Stimulated activated CD8-positive, alpha-beta memory T cell treated with anti-CD3 and anti-CD28 coated beads, Interleukin-7, amount 100 ng/mL, for 1 hour (primary cell): ENCODE measurements at places on chromosomes 1 and 21.

GRCh38 chr1:38587766-38588165 is 271.8 kb downstream of the RRAGC start:
- DNase-seq, result no peak

DNA sequence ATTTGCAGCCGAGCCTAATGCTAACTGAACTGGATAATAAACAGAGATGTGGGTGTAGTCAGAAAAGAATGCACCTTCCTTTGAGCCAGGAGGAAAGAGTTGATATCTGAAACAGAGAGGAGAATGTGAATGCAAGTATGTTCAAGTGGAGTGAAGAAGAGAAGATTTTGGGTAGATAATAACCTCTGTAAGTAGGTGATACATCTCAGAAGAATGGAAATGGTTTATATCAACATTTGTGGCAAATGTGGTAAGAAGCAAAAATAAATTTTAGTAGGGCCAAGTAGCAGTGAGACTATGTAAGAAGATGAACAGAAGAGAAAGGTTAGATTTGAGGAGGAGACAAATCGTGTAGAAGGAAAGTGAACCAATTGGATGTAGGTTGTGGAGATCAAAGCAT is 1.7 kb upstream of the DNTTIP2 start:
- no peak for DNase-seq

GRCh38 chr1:6352138-6352563 is 41.4 kb downstream of the ACOT7 start:
- DNase-seq, result no peak

GRCh38 chr1:7752512-7753417 is 18.3 kb upstream of the VAMP3 start:
- no peak for DNase-seq

DNA sequence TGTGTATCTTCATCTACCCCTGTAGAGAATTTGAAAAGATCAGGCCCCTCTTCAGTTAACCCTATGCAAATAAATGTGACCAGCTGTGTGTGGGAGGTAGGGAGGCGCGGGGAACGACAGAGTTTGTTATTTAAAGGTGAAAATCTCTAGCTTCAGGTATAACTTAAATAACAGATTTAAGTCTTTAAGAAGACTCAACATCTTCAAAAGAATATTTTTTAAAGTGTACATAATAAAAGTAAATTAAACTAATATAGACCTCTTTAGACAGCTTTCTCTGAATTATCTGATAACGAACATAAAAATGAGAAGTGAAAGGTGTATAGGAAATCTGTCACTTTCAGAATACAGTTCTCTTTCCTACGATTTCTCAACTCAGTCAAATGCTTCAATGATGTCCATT is 16.0 kb downstream of the ANGPTL3 start:
- DNase-seq, result no peak

DNA sequence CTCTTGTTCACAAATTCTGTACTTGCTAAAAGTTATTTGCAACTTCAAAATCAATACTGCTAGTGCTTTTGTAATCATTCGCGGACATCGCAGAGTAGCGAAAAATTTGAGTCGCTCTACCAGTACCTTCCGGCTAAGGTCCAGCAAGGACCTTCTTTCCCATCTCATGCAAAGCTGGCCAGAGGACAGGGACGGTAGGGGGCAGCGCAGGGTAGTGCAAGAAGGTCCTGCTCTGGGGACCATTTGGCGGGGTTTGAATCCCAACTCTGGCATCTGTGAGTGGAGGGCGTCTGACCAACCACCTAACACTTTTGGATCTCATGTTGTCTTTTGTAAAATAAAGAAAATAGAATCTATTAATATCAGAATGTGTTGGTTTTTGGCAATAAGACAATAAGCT is 258.3 kb downstream of the SPATA17 start:
- DNase-seq, result no peak

DNA sequence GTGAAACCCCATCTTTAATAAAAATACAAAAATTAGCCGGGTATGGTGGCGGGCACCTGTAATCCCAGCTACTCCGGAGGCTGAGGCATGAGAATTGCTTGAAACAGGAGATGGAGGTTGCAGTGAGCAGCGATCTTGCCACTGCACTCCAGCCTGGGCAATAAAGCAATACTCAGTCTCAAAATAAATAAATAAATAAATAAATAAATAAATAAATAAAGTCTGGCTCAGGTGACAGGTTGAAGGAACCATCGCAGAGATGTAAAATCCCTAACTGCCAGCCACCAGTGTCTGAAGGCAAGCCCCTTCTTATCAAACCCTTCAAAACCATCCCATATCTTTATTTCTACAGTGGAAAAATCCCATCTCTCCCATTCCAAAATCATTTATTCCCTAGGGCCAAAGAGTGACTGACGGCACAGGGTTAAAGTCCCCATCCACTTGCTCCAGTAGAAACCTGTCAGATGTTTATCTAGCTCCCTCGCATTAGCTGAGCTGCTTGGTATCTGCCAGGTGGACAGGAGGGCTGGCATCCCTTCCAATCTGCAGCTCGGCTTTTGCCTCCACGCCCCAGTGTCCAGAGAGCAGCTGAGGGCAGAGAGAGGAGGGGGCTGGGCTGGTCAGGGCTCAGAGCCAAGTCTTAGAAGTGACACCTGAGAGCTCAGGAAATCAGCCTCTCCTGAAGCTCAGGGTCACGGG is 5.0 kb downstream of the CSRP1 start:
- DNase-seq, result no peak

DNA sequence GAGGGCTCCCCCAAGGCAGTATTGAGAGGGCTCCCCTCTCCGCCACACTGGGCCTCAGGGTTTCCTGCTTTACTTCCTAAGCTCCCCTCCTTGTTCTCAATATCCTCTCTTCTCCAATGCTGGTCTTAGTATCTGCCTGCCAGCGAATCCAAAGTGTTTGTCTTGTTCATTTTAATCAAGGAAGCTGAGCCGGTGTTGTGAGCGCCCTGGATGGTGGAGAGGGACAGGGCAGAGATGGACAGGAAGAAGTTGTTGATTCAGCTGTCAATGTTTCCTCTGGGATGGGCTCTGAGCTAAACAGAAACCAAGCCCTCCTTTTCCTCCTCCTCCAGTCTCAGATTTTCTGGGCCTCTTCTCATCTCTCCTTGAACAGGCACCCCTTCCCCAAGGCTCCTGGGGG is 5.4 kb downstream of the OLFML3 start:
- no peak for DNase-seq

DNA sequence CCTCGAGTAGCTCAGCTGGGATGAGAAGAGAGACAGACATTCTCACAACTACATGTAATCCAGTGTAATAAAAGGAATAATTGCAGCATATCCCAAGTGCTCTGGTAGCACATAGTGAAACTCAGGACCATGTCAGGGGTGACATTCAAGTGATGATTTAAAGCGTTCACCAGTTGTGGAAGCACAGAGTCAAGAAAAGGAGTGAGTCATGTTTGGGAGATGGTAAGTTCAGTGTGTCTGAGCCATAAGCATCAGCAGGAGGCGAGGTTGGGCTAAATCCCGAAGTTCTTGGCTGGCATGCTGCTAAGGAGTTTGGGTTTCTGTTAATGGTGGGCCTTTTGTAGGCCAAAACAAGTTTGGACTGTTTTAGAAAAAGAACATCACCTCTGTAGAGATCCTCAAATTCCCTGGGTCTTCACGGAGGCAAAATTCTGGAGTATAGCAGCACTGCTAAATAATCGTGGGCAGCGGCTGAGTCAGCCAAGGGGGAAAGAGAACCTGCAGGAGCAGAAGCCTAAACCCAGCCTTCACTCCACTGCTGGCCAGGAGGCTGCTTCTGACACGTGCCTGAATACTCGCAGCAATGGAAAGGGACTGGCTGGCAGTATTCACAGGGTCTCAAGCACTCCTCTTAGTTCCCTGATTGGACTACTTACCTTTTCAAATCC is 7.2 kb upstream of the NHLH1 start:
- no peak for DNase-seq

GRCh38 chr1:169545472-169545871 is 40.8 kb downstream of the F5 start:
- no peak for DNase-seq

GRCh38 chr1:37073854-37074379 is 39.6 kb upstream of the GRIK3 start:
- no peak for DNase-seq

GRCh38 chr1:117612517-117613248 is 6.8 kb downstream of the TENT5C start:
- no peak for DNase-seq

DNA sequence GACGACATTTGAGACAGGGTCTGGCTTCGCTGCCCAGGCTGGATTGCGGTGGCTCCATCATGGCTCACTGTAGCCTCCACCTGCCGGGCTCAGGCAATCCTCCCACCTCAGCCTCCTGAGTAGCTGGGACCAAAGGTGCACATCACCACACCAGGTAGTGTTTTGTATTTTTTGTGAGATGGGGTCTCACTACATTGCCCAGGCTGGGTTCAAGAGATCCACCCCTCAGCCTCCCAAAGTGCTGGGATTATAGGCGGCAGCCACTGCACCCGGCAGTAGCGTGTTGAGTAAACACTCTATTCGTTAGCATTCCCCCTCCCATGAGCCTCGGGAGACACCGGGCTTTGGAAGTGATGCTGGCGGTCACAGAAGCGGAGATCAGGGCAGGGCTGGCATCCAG is 6.8 kb upstream of the C1QTNF12 start:
- DNase-seq, result no peak

DNA sequence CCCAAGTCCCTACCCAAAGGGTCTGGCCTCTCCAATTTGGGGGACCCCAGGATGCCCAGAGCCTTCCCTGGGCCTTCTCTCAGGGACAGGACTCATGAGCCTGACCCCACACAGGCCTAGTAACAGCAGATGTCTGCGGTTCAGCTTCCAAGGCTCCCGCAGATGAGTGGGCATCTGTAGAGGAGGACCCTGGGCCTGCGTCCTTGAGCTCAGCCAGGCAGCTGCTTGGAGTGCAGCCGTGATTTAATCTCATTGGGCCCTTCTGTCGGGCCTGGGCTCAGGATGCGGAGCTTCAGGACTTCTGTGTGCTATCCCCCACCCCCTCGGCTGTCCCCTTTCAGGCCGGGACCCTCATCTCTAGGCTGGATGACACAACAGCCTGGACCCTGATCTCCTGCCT is 35.4 kb downstream of the IGSF21 start:
- no peak for DNase-seq

DNA sequence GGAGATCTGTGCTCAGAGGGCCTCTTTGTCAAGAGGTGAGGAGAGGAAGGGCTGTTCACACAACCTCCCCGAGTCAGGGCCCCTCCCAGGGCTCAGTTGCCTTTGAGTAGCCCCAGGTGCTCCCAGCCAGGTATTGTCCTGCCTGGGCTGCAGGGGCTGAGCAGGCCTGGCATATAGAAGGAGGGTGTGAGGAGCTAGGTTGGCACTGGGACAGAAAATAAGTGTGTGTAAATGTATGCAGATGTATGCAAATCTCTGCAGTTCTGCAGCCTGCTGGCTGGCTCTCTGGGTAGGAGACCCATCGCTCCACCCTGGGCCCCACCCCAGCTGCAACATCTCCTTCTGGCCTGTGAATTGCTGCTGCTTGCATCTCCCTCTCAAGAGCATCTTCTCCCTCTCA is 52.4 kb downstream of the NAV1 start:
- no peak for DNase-seq

GRCh38 chr1:154969246-154969645 is 1.3 kb downstream of the SHC1 start:
- no peak for DNase-seq

DNA sequence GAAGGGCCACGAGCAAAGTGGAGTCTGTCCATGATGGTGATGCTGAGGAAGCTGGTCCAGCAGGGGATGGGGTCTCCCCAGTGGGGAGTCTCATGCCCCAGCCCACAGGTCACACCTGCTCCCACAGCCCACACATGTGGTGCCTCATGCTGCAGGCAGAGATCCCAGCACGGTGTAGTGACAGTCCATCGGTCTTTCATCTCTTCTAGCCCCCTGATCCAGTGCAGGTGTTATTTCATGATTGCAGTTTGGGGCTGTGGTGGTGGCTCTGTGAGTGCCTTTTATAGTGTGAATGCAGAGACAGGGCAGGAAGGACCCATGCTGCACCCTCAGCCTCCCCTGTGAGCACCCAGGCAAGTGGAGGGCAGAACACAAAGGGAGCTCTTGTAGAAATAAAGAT is 45.0 kb downstream of the UBASH3A start:
- DNase-seq, result no peak

DNA sequence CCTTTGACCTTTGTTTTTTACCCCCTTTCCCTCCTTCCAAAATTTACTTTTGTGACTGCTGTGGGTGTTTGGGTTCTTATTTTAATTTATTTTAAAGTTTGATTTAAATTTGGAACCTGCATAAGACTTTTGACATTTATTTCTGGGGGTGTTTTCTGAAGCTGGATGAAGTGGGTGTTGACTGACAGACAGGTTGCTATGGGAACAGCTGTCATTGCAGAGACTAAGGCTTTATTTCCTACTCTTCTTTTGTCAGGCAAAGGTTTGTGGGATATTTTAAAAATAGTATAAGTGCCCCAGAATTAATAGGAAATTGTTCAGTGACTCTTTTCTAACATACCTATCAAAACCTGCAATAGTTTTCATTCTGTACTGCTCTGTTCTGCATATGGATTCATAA is 290.8 kb upstream of the ESRRG start:
- DNase-seq, result no peak

- DNase-seq, result no peak
These were observed 53.9 kb upstream of the SAMD13 start for GRCh38 chr1:84247425-84248220.

- DNase-seq, result peak; percentile 36
These were observed 2.6 kb upstream of the CREG1 start for GRCh38 chr1:167555971-167556714.

DNA sequence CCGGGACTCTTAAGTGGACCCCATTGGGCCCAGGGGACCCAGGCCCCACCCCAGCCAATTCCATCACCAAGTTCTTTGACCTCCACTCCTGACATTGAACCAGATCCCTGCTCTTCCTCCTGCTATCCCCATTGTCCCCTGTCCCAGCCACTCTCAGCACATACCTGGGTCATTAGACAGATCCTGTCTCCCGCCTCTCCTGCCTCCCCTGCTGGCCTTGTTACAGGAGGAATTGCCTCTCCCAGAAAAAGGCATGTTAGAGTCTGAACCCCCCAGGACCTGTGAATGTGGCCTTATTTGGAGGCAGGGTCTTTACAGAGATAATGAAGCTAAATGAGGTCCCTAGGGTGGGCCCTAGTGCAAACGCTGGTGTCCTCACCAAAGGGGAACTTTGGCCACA is 301.9 kb downstream of the NPHP4 start:
- DNase-seq, result no peak

DNA sequence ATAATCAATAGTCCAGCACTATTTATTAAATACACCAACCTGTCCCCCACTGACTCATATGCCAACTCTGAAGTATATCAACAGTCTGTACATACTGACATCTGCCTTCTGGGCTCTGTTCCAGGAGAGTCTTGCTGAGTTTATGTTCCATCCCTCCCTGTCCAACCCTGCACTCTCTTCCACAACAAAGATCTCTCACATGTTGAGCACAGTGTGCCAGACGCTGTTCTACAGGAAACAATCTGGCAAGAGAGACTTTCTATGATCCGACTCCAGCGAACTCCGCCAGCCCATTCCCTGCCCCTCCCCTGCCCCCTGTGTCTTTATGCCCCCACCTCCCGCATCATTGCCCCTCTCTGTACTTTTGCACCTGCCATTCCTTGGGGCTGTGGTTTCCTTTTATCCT is 3.4 kb downstream of the LACTBL1 start:
- no peak for DNase-seq

GRCh38 chr1:201268604-201269151 is 14.6 kb upstream of the PKP1 start:
- no peak for DNase-seq
